ENCODE measurements at places on chromosomes 12 and 14. TPM values are rescaled to one million over a fixed set of nuclear protein-coding genes. Genes with fewer than 3 reads are reported as not detected.

DNA sequence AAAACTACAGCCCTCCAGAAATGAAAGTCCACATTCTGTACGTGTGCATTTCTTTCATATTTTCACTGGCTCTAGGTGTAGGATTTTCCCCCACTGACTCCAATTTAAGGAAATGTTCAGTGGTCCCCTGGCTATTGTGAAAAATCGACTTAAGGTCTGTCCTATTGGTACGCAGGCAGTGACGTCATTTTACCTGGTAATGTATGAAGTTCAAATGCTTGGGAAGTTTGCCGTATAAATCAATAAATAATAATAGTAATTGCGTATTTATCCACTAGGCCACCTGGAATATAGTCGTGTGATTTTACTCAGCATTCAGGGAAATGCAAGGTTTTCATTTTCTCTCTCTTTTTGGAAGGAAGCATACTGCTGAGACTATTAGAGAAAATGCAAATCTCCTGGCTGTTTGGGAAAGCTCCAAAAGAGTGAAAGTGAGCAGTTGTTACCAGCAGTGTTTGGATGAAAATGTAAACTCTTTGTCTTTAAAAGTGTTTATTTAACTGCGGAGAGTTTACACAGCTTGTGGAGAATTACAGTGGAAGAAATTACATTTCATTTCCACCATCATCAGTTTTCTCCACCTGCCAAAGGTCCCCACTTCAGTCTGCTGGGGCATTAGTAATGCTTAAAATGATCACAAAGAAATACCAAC, 107.0 kb downstream of the EXOC5 start:
- H3K27me3 ChIP-seq = no peaks in the 10 kb centered on the region
- H3K36me3 ChIP-seq = no peaks in the 10 kb centered on the region
- no peak for DNase-seq

Gene FAM181A
- polyA plus RNA-seq = not detected

Gene HSP90B1
- polyA plus RNA-seq = 94.5 TPM

- no peak for DNase-seq
- no peaks in the 10 kb centered on the region for H3K36me3 ChIP-seq
- H3K27ac ChIP-seq = no peak overlapping the region
- no peak overlapping the region for H3K4me3 ChIP-seq
Observed at GRCh38 chr14:81400852-81401251, 728 bp upstream of the STON2 start.

Gene TAS2R46
- polyA plus RNA-seq = 0.13 TPM

Gene ADGRD1
- polyA plus RNA-seq = 1.7 TPM

DNA sequence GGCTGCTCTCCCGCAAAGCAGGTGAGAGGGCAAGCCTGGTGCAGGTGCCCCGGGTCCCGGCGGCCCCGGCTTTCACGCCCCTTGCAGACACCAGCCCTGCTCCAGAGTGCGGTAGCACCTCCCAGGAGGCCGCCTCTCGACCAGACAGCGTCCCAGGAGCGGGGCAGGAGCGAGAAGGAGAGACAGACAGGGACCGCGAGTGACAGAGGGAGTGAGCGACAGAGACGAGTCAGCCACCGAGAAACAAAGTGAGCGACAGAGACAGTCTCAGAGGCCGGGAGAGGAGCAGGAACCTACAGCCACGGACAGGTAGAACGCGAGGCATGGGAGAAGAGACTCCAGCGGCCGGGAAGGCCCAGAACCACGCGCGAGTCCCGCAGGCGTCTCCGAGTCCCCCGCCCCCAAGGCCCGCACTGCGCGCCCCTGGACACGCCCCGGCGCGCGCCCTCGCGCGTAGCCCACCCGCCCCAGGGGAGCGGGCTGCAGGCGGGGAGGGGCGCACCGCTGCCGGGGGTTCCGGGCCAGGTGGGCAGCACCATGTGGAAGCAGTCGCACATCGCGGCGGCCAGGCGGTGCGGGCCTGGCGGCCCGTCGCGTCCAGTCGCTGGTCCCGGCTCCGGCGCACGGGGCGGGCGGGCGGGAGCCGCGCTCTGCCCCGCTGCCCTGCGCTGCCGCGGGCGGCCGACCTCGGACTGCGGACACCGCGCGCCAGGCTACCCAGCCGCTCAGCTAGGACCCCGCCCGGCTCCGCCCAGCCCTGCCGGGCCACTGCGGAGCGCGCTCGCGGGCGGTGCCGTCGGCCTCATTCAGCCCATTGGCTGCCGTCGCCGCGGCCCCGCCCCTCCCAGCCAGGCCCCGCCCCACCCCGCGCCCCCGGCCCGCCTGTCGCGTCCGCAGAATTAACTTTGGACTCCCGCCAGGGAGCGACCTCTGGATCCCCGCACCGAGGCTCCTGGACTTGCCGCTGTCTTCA, at the start of gene AHNAK2:
Gene AHNAK2, minus strand, starts transcription at position 694 of the 973 bp plus-strand sequence. Its CDS starts 137 bp downstream, at position 557.
- H3K4me1 ChIP-seq = peaks cover 20% of the 10 kb centered on the region
- no peak within 1 kb of the TSS for H3K4me3 ChIP-seq
- DNase-seq = peak; percentile 55
- H3K27me3 ChIP-seq = peaks cover 26% of the 10 kb centered on the region

GRCh38 chr14:54568821-54569595, 2.1 kb downstream of the SAMD4A start:
- no peak for DNase-seq
- no peak overlapping the region for H3K4me3 ChIP-seq
- H3K36me3 ChIP-seq = no peaks in the 10 kb centered on the region
- no peaks in the 10 kb centered on the region for H3K27me3 ChIP-seq
- H3K4me1 ChIP-seq = peaks cover 21% of the 10 kb centered on the region

GRCh38 chr14:21066882-21067502, 3.1 kb upstream of the ARHGEF40 start:
- H3K36me3 ChIP-seq = no peaks in the 10 kb centered on the region
- no peak overlapping the region for H3K4me3 ChIP-seq
- peak; percentile 44 for DNase-seq
- peaks cover 34% of the 10 kb centered on the region for H3K4me1 ChIP-seq
- H3K27ac ChIP-seq = no peak overlapping the region

Gene ACOT6
- not detected for polyA plus RNA-seq

- no peaks in the 10 kb centered on the region for H3K27me3 ChIP-seq
- DNase-seq = no peak
- no peak overlapping the region for H3K4me3 ChIP-seq
- no peaks in the 10 kb centered on the region for H3K4me1 ChIP-seq
- H3K36me3 ChIP-seq = no peaks in the 10 kb centered on the region
Observed at GRCh38 chr12:25997201-25997963, 38.9 kb downstream of the RASSF8 start.

DNA sequence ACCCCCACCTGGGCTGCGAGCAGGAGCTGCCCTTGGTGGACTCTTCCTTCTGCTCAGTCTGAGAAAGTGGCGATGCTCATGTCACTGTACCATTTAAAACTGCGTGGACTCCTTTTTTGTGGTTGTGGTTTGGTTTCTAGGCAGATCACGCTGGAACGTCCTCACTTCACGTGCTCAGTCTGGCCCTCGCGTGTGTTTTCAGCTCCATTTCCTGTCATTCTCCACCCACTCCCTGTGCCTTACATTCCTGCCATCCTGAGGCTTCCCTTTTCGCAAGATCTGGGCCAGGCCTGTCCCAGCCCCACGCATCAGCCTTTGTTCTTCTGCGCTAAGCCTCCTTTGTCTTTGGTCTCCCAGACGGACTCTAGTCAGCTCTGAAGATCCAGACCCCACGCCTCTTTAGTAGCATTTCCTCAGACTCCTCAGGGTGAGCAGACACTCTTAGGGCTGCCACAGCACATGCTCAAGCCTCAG, 105.4 kb downstream of the FBXL14 start:
- H3K36me3 ChIP-seq = peaks cover 4% of the 10 kb centered on the region
- no peaks in the 10 kb centered on the region for H3K27me3 ChIP-seq
- no peak for DNase-seq
- no peaks in the 10 kb centered on the region for H3K4me1 ChIP-seq
- H3K4me3 ChIP-seq = no peak overlapping the region

GRCh38 chr14:90540437-90540836, 143.6 kb downstream of the CALM1 start:
- no peaks in the 10 kb centered on the region for H3K4me1 ChIP-seq
- no peaks in the 10 kb centered on the region for H3K36me3 ChIP-seq
- H3K4me3 ChIP-seq = no peak overlapping the region
- H3K27ac ChIP-seq = no peak overlapping the region

DNA sequence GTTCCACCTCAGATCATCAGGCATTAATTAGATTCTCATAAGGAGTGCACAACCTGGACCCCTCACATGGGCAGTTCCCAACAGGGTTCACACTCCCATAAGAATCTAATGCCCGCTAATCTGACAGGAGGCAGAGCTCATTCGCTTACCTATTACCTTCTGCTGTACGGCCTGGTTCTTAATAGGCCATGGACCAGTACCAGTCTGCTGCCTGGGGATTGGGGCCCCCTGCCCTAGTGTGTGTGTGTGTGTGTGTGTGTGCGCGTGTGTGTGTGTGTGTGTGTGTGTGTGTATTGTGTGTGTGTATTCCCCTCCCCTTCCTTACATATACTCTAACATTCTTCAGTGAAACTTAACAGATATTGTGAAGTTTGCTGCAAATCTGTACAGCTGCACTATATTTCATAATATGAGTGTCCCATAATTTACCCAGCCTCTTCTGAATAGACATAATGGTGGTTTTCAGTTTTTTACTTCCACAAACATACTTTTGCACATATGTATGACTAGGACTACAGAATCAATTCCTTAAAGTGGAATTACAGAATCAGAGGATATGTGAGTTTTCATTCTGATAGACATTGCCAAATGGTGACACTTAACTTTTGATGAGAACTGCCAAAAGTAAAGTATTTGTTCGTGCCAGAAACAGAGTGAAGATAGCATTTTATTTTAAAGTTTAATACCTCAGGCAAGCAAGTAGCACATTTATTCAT, 205.2 kb upstream of the EEA1 start:
- peak overlapping the region; percentile 82 for H3K27ac ChIP-seq
- DNase-seq = no peak
- H3K4me1 ChIP-seq = peaks cover 51% of the 10 kb centered on the region
- H3K36me3 ChIP-seq = no peaks in the 10 kb centered on the region

GRCh38 chr14:55410876-55411275, 754 bp downstream of the ATG14 start:
- no peaks in the 10 kb centered on the region for H3K27me3 ChIP-seq
- H3K4me3 ChIP-seq = peak overlapping the region; percentile 93
- H3K36me3 ChIP-seq = no peaks in the 10 kb centered on the region
- peak; percentile 8 for DNase-seq
- H3K27ac ChIP-seq = no peak overlapping the region

Gene SLC10A1
- not detected for polyA plus RNA-seq

DNA sequence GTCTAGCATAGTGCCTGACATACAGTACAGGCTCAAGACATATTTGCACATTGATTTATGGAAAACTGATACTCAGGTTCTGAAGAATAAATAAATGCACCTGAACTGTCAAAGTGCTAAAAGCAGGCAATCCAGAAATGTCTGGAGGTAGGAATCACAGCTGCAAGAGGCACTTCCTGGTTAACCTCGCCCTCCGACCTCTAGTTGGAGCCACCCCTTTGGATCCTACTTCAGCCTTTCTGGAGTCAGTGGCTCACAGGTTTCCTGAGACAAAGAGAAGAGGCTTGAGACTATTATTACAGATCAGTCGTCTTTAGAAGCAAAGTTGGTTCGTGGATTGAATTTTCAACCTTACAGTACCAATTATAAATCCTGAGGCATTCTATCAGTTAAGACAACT, 13.0 kb downstream of the TCP11L2 start:
- H3K27ac ChIP-seq = no peak overlapping the region
- H3K4me1 ChIP-seq = peaks cover 9% of the 10 kb centered on the region
- DNase-seq = no peak

Data from B cell (primary cell).